Glutamatergic neuron (in vitro differentiated cells): ENCODE measurements at places on chromosomes 16 and 17.

GRCh38 chr16:24508614-24509013 is 30.8 kb upstream of the RBBP6 start:
- no peak overlapping the region for H3K27ac ChIP-seq
- no peaks in the 10 kb centered on the region for H3K36me3 ChIP-seq
- no peak overlapping the region for H3K4me3 ChIP-seq
- peaks cover 4% of the 10 kb centered on the region for H3K4me1 ChIP-seq
- peaks cover 3% of the 10 kb centered on the region for H3K27me3 ChIP-seq
- DNase-seq: no peak

GRCh38 chr16:86598607-86599565 is 20.5 kb downstream of the FOXL1 start:
- peaks cover 2% of the 10 kb centered on the region for H3K27me3 ChIP-seq
- H3K4me1 ChIP-seq: peaks cover 4% of the 10 kb centered on the region
- no peak overlapping the region for H3K27ac ChIP-seq

DNA sequence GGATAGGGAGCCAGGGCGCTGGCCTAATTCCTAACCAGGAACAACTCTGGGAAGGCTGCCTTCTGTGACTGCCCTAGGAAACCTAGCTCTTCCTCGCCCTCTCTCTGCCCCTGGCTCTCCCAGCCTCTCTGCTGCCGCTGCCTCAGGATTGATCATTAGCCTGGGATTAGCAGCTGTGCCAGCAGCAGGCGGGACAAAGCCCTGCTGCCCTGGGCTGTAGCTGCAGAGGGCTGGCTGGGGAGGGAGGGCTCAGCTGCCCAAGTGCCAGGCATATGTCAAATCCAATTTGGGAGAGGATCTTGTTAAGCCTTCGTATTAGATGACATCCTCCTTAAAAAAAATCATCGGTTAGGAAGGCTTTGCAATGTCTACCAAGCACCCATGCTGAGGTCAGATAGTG is 144.8 kb upstream of the CCL2 start:
- peak; percentile 79 for DNase-seq
- peaks cover 20% of the 10 kb centered on the region for H3K4me1 ChIP-seq
- H3K4me3 ChIP-seq: no peak overlapping the region
- peaks cover 2% of the 10 kb centered on the region for H3K27me3 ChIP-seq

- H3K4me1 ChIP-seq: peaks cover 3% of the 10 kb centered on the region
- no peak for DNase-seq
- no peaks in the 10 kb centered on the region for H3K36me3 ChIP-seq
- no peak overlapping the region for H3K27ac ChIP-seq
Observed at GRCh38 chr16:20744922-20745440, 3.4 kb upstream of the THUMPD1 start.

DNA sequence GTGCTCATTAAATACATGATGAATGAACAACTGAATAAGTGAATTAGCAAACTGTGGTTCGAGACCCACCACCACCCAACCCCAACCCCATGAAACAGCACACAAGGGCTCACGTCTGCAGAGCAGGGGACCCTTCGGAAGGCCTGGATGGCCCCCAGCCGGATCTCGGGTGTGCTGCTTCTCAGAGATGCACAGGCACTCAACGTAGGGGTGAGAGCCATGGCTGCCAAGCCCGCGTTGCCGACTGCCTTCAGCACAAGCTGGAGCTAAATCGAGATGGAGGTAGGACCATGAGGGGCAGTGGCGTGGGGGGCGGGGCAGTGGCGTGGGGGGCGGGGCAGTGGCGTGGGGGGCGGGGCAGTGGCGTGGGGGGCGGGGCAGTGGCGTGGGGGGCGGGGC is 93.2 kb downstream of the LITAF start:
- H3K27ac ChIP-seq: no peak overlapping the region
- peaks cover 4% of the 10 kb centered on the region for H3K27me3 ChIP-seq

DNA sequence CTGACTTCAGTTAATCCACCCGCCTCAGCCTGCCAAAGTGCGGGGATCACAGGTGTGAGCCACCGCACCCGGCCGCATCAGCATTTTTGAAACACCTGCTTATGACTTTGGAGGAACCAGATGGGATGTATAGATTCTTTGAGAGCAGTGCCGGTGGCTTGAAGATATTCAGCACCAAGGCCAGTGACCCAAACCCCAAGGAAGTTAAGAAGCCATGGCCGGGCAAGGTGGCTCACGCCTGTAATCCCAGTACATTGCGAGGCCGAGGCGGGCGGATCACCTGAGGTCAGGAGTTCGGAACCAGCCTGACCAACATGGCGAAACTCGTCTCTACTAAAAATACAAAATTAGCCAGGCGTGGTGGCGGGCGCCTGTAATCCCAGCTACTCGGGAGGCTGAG is 43.9 kb downstream of the TRARG1 start:
- DNase-seq: no peak
- H3K27ac ChIP-seq: no peak overlapping the region
- no peaks in the 10 kb centered on the region for H3K27me3 ChIP-seq
- no peak overlapping the region for H3K4me3 ChIP-seq
- H3K36me3 ChIP-seq: no peaks in the 10 kb centered on the region
- peaks cover 9% of the 10 kb centered on the region for H3K4me1 ChIP-seq

GRCh38 chr17:55090079-55090492 is 121.5 kb downstream of the STXBP4 start:
- no peak overlapping the region for H3K27ac ChIP-seq
- H3K36me3 ChIP-seq: peaks cover 5% of the 10 kb centered on the region
- no peak for DNase-seq
- no peak overlapping the region for H3K4me3 ChIP-seq
- H3K4me1 ChIP-seq: no peaks in the 10 kb centered on the region

- H3K27me3 ChIP-seq: no peaks in the 10 kb centered on the region
- DNase-seq: no peak
- H3K4me3 ChIP-seq: no peak overlapping the region
- H3K4me1 ChIP-seq: no peaks in the 10 kb centered on the region
- no peak overlapping the region for H3K27ac ChIP-seq
Observed at GRCh38 chr16:35339337-35339736, 1879.9 kb downstream of the TP53TG3F start.

GRCh38 chr17:58570758-58571157 is 56.3 kb upstream of the MTMR4 start:
- no peak for DNase-seq
- no peaks in the 10 kb centered on the region for H3K27me3 ChIP-seq
- H3K27ac ChIP-seq: no peak overlapping the region
- H3K4me1 ChIP-seq: peaks cover 8% of the 10 kb centered on the region

GRCh38 chr16:11396241-11397048 is 51.2 kb downstream of the RMI2 start:
- peaks cover 8% of the 10 kb centered on the region for H3K4me1 ChIP-seq
- H3K36me3 ChIP-seq: no peaks in the 10 kb centered on the region
- no peak overlapping the region for H3K4me3 ChIP-seq
- peaks cover 16% of the 10 kb centered on the region for H3K27me3 ChIP-seq

DNA sequence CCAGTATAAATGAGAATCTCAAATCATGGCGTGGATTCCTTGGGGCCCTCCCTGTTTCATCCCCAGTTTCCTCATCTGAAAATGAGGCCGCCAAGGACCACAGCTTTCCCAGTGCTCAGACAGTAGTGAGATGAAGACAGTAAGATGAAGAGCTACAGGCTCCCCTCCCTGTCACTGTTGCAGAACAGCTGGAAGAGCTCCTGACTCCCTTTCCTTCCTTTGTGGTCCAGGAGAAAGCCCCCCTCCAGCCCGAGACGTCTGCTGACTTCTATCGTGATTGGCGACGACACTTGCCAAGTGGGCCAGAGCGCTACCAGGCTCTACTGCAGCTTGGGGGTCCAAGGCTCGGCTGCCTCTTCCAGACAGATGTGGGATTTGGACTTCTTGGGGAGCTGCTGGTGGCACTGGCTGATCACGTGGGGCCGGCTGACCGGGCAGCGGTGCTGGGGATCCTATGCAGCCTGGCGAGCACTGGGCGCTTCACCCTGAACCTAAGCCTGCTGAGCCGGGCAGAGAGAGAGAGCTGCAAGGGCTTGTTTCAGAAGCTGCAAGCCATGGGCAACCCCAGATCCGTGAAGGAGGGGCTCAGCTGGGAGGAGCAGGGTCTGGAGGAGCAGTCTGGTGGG is 3.0 kb upstream of the EFTUD2 start:
- H3K4me3 ChIP-seq: no peak overlapping the region
- no peaks in the 10 kb centered on the region for H3K36me3 ChIP-seq
- H3K4me1 ChIP-seq: peaks cover 11% of the 10 kb centered on the region
- H3K27me3 ChIP-seq: peaks cover 15% of the 10 kb centered on the region

- no peak overlapping the region for H3K27ac ChIP-seq
- peaks cover 4% of the 10 kb centered on the region for H3K27me3 ChIP-seq
- no peak overlapping the region for H3K4me3 ChIP-seq
- H3K4me1 ChIP-seq: peaks cover 6% of the 10 kb centered on the region
- DNase-seq: no peak
- no peaks in the 10 kb centered on the region for H3K36me3 ChIP-seq
Observed at GRCh38 chr17:18138065-18138749, 29.7 kb downstream of the MYO15A start.

- peaks cover 6% of the 10 kb centered on the region for H3K36me3 ChIP-seq
- H3K4me1 ChIP-seq: peaks cover 3% of the 10 kb centered on the region
- no peak for DNase-seq
- H3K4me3 ChIP-seq: no peak overlapping the region
- H3K27ac ChIP-seq: peak overlapping the region; percentile 50
Observed at GRCh38 chr17:49146620-49147306, 14.2 kb downstream of the B4GALNT2 start.

DNA sequence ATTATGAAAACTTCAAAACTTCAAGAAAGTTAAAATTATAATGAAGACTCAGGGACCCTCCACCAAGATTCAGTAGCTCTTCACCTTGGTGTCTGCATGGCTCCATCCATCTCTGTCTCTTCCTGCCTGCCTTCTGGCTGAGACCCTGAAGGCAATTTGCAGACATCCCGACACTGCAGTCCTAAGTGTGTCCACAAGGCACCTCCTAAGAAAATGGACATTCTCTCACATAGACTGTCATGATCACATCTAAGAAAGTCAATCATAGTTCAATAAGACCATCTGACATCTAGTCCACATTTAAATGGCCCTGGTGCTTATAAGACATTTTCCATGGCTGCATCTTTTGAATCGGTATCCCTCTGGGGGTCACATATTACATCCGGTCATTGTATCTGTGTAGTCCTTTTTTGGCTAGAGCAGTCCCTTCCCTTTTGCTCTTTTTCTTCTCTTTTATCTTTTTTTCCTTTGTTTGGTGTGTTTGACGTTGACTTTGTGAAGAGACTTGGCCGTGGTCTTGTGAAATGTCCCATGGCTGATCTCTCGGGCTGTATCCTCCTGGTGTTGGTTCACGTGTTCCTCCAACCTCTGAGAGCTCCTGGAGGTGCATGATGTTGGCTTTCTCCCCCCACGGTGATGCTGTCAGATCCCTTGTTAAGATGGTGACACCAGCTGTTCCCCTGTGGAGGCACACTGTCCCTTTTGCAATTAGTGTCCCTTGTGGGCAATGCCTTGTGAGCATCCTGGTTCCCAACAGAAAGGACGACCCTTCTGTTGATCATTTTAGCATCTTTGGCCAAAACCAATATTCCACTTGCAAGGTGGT is 5.0 kb upstream of the TNFRSF13B start:
- no peak overlapping the region for H3K4me3 ChIP-seq
- peak overlapping the region; percentile 29 for H3K27ac ChIP-seq
- H3K36me3 ChIP-seq: peaks cover 8% of the 10 kb centered on the region
- peaks cover 35% of the 10 kb centered on the region for H3K4me1 ChIP-seq
- no peak for DNase-seq
- peaks cover 5% of the 10 kb centered on the region for H3K27me3 ChIP-seq

DNA sequence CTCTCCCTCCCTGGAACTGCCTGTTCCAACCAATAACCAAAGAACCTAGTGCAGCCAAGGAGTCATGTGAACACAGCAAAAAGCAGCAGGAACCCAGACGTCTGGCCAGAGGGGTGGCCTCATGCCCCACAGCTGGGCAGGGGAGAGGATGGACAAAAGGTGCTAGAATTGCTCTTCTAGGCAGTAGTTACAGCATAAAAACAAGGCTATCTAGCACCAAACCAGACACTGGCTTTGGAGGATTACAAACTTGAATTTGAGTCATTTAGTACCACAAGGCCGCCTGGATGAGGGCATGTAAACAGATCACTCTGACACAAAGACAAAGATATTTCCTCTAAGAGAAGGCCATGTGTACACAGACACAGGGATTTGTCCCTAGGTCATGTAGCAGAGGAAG is 423.3 kb upstream of the MAF start:
- no peak overlapping the region for H3K27ac ChIP-seq
- no peaks in the 10 kb centered on the region for H3K4me1 ChIP-seq
- H3K36me3 ChIP-seq: no peaks in the 10 kb centered on the region
- DNase-seq: no peak
- H3K27me3 ChIP-seq: no peaks in the 10 kb centered on the region

- peaks cover 6% of the 10 kb centered on the region for H3K4me1 ChIP-seq
- H3K27me3 ChIP-seq: peaks cover 13% of the 10 kb centered on the region
- no peaks in the 10 kb centered on the region for H3K36me3 ChIP-seq
- no peak for DNase-seq
Observed at GRCh38 chr17:49442041-49442440, 27.4 kb upstream of the PHB1 start.

DNA sequence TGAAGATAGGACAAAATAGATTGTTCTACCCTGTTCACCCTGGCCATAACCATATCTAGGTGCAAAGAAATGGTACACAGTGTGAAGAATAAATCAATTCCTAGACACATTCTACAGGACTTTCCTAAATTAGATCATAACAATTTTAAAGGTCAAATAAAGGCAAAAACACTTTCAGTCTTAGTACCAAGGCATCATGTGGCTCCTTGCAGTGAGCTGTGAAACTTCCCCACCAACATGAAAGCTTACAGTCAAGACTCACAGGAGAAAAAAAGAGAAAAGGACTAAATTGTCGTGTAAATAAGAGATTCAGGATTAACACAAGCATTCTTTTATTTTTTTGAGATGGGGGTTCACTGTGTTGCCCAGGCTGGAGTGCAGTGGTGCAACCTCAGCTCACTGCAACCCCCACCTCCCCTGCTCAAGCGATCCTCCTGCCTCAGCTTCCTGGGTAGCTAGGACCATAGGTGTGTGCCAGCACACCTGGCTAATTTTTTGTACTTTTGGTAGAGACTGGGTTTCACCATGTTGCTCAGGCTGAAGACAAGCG is 14.2 kb downstream of the NSMCE1 start:
- no peak overlapping the region for H3K27ac ChIP-seq
- peaks cover 6% of the 10 kb centered on the region for H3K36me3 ChIP-seq
- DNase-seq: no peak
- H3K4me1 ChIP-seq: peaks cover 2% of the 10 kb centered on the region
- H3K4me3 ChIP-seq: no peak overlapping the region
- H3K27me3 ChIP-seq: no peaks in the 10 kb centered on the region

DNA sequence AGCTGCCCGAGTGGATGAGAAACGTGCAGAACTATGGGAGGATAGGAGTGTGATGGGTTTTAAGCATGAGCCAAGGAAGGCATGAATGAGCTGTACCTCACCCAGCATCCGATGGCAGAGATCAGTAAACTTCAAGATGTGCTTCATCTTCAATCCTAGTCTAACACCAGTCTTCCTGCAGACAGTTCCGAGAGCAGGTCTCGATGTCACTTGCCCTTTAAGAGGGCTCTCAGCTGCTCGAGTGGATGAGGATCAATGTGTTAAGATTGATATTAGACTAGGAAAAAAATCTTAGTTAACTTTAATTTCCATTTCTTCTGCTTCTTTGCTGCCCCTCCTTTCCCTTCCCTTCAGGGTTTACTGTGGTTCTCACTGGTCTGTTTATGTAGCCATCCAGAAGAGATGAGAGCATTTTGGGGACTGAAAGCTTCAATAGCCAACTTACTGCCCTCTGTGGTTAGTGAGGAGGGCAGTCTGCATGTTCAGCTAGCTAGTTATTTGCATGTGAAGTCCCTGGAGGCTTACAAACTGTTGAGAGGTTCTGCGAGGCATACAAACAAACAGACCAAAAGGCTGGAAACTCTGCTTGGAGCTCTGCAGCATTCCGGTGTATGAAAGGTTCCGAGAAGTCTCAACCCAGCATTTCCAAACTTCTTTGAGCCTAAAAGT is 15.3 kb downstream of the KLHL36 start:
- no peak overlapping the region for H3K4me3 ChIP-seq
- peaks cover 6% of the 10 kb centered on the region for H3K4me1 ChIP-seq
- H3K27ac ChIP-seq: no peak overlapping the region
- no peak for DNase-seq
- no peaks in the 10 kb centered on the region for H3K36me3 ChIP-seq
